Activated T-helper 1 cell treated with anti-CD3 and anti-CD28 coated beads, Interleukin-12 subunit alpha, Interleukin-12 subunit beta, Interleukin-2, Interleukin-4 antibody, amounts not matched to agents 30 ng/mL and 10 ng/mL and 1 ng/mL, durations not matched to agents 14 hours and 24 hours and 36 hours (primary cell): ENCODE measurements at places on chromosomes 7 and 10.

GRCh38 chr10:122249991-122250750 is 20.9 kb upstream of the BTBD16 start:
- no peaks in the 10 kb centered on the region for H3K36me3 ChIP-seq
- DNase-seq, result no peak
- no peak overlapping the region for H3K4me3 ChIP-seq
- H3K27ac ChIP-seq, result no peak overlapping the region
- no peaks in the 10 kb centered on the region for H3K4me1 ChIP-seq
- peaks cover 2% of the 10 kb centered on the region for H3K27me3 ChIP-seq

GRCh38 chr10:18334116-18334867 is 194.1 kb downstream of the CACNB2 start:
- no peak overlapping the region for H3K4me3 ChIP-seq
- no peaks in the 10 kb centered on the region for H3K27me3 ChIP-seq
- H3K27ac ChIP-seq, result no peak overlapping the region
- H3K36me3 ChIP-seq, result no peaks in the 10 kb centered on the region
- no peaks in the 10 kb centered on the region for H3K4me1 ChIP-seq

GRCh38 chr10:121838931-121839330 is 88.9 kb downstream of the ATE1 start:
- no peak overlapping the region for H3K4me3 ChIP-seq
- no peak overlapping the region for H3K27ac ChIP-seq
- H3K36me3 ChIP-seq, result peaks cover 13% of the 10 kb centered on the region
- no peak for DNase-seq
- no peaks in the 10 kb centered on the region for H3K27me3 ChIP-seq
- no peaks in the 10 kb centered on the region for H3K4me1 ChIP-seq

DNA sequence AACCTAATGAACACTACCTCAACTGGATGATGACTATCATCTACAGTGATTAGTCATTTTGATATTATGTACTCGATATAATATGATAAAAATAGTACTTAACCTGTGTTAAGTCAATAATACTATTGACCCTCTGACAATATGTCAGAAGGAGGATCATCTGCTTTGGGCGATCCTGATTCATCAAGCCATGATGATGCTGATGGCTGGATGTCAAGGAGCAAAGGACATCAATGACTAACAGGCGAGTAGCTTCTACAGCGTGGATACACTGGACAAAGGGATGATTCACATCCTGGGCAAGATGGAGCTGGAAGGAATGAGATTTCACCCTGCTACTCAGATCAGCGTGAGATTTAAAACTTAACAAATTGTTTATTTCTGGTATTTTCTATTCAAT is 94.4 kb upstream of the SKAP2 start:
- DNase-seq, result no peak
- no peak overlapping the region for H3K27ac ChIP-seq
- H3K4me3 ChIP-seq, result no peak overlapping the region

DNA sequence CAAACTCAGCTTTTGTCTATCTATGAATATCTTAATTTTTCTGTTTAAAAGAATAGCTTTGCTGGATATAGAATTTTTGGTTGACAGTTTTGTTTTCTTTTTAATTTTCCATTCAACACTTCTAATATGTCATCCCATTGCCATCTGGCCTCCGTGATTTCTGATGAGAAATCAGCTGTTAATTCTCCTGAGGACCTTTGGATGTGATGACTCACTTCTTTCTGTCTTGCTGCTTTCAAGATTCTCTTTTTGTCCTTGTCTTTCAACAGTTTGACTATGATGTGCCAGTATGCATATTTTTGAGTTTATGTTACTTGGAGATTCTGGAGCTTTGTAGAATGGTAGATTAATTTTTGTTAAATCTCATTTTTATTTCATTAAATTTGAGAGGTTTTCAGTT is 38.4 kb downstream of the ZNF518A start:
- DNase-seq, result no peak
- no peak overlapping the region for H3K27ac ChIP-seq
- H3K36me3 ChIP-seq, result peaks cover 6% of the 10 kb centered on the region
- peaks cover 3% of the 10 kb centered on the region for H3K27me3 ChIP-seq
- no peaks in the 10 kb centered on the region for H3K4me1 ChIP-seq
